Fibroblast of villous mesenchyme (primary cell): ENCODE measurements at places on chromosomes 12 and 14. TPM values are rescaled to one million over a fixed set of nuclear protein-coding genes. Genes with fewer than 3 reads are reported as not detected.

Gene RACGAP1
- 36.1 and 69.1 TPM in 2 replicates for total RNA-seq

Gene ANKRD9
- 16.4 and 26.4 TPM in 2 replicates for total RNA-seq

Gene ALX1
- 0.64 and 1.3 TPM in 2 replicates for total RNA-seq

Gene SLC8A3
- total RNA-seq: under 0.01 TPM in 1 of 2 replicates, not detected in the other

Gene KRT79
- total RNA-seq: not detected in 2 replicates

Gene CELA1
- total RNA-seq: not detected in 2 replicates

Gene FSCB
- under 0.01 TPM in 1 of 2 replicates, not detected in the other for total RNA-seq

Gene SSTR1
- 18.7 and 57.9 TPM in 2 replicates for total RNA-seq

Gene ITGB7
- under 0.01 TPM in 1 of 2 replicates, not detected in the other for total RNA-seq

Gene BTBD6
- total RNA-seq: 42.7 and 52.8 TPM in 2 replicates

Gene SERPINA3
- 0.32 TPM in 1 of 2 replicates, not detected in the other for total RNA-seq

Gene UBE2N
- 91.8 and 104 TPM in 2 replicates for total RNA-seq

Gene AQP5
- total RNA-seq: not detected in 2 replicates

Gene EFS
- 7.7 and 7.8 TPM in 2 replicates for total RNA-seq

DNA sequence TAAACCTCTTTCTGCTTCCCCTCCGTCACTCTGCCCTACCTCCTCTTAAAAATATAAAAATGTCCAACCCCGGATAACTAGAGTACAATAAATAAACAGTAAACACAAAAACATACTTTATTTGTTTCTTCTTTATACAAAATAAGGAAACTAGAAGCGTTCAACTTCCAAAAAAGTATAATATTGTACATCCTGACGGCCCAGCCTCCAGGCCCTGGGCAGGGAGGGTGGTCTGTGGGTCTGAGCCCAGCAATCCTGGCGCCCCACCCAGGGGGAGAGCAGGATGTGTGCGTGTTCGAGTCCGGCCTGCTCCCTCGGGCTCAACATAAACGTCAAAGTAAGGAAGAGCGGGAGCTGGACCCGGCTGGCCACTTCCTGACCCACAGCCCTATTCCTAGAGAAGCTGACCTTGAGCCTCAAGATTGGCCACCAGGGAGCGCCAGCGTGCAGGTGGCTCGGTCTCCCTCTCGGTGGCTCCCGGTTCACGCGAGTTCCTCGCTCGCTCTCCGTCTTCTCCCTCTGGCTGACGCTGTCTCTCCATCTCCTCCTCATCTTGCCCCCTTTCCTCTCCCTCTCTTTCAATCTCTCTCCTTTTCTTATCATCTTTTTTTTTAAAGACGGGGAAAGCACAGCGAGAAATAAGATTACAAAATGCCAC is 9.4 kb downstream of the LHX5 start:
- peak; percentile 70 for DNase-seq

DNA sequence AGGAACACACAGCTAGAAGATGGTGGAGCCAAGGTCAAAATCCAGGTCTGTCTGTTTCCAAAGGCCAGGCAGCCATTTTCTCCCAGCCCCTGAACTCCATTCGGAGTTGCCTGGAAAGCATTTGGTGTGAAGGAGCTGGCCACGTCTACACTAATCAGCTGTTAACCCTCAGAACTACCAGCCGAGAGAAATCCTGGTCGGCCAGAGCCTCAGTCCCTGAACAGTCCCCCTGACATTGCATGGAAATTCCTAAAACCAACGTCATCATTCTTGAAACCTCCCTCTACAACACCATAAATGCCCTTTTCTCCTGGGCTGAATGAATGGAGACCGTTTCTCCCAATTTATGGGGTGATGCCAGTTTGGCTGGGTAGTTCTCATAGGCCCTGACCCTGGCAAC is 245.6 kb downstream of the SLC41A2 start:
- DNase-seq: no peak

- no peak for DNase-seq
Observed at GRCh38 chr12:16003460-16003859, 92.3 kb downstream of the DERA start.

DNA sequence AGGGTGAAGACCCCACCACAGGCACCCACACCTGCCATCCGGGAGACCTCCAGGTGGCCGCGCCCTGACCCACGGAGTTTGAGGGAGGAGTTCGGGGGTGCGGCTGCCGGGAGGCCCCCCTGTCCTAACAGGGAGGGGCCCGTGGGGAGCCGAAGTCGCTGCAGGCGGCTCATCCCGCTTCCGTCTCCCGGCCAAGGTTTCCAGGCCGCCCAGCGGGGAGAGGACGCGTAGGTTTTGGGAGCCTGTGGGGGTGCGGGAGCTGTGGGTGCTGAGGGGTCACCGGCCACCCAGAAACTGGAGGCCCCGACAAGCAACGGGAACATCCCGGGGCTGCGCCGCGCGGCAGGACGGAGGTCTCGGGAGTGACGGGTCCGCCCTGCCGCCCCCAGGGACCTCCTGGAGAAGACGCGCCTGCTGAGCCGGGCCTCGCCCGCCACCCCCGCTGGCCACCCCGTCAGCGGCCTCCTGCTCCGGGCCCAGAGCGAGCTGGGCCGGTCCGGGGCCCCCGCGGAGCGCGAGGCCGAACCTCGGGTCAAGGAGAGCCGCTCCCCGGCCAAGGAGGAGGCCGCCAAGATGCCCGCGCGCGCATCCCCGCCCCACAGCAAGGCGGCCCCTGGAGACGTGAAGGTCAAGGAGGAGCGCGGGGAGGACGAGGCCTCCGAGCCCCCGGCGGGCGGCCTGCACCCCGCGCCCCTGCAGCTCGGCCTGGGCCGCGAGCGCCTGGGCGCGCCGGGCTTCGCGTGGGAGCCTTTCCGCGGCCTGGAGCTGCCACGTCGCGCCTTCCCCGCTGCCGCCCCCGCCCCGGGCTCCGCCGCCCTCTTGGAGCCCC is 27.6 kb downstream of the LRCOL1 start:
- no peak for DNase-seq

- peak; percentile 51 for DNase-seq
Observed at GRCh38 chr14:89504602-89505313, 87.7 kb upstream of the FOXN3 start.

DNA sequence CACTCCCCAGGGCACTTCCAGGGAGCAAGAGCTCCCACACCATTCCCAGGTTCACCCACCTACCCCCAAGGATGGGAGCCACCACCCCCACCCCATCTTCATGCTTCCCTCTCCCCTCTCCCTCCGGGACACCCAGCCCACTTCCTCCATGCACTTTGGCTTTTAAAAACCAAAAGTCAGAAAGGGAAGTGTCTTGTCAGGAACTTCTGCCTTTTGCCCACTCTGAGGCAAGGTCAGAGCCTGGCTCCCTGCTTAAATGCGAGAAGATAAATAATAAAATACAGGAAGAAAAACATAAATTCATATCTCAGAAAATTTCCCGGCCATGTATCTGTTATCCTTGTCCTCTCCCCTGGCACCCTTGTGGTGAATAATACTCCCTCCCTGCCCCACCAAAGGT is 81.6 kb downstream of the PTGER2 start:
- DNase-seq: no peak

- DNase-seq: peak; percentile 6
Observed at GRCh38 chr12:105018012-105018411, 31.9 kb downstream of the NOPCHAP1 start.

DNA sequence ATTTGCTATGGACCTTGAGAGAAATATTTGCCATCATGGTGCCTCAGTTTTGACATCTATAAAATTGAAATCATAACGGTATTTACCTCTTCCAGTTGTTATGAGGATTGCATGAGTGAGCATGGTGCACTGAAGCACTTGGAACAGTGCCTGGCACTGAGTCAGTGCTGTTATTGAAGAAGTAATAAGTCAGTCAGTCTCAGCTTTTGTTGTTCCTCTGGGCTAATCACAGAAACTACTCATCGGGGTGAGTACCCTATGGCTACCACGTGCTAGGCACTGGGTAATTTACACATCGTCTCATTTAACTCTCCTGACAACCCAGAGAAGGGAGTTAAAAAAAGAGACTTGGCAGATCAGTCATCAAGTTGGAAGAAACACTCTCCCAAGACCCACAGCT is 159.5 kb upstream of the NRXN3 start:
- DNase-seq: no peak

DNA sequence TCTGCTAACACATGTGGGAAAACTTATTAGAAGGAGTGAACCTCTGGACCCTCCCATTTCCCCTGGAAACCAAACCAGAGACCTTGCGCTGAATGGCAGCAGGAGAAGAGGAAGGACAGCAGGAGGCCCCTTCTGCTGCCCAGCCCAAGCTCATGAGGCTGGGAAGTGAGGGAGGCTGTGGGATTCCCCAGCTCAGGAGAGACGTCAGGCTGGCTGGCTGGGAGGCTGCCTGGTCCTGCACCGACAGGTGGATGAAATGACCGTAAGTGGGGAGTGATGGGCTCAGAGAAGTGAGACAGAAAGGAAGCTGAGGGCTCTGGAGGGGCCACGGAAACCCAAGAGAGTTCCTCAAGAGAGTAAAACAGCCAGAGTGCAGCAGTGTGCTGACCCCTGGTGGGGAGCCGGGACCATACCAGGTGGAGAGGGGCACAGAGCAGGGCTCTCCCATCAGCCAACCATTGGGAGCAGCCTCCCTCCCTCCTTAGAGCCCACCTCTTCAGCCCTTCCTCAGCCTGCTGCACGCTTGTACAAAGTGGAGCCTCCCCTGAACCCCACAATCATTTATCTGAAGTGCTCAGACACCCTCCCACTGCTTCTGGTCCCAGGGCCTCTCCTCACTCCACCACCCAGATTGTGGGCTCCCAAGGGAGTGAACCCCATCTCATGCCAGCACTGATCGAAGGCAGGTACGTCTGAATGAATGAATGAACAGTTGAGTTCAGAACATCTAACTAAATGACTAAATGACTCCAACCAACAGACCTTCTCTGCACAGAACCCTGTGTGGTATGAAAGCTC is 14.0 kb downstream of the TAMALIN start:
- peak; percentile 58 for DNase-seq

DNA sequence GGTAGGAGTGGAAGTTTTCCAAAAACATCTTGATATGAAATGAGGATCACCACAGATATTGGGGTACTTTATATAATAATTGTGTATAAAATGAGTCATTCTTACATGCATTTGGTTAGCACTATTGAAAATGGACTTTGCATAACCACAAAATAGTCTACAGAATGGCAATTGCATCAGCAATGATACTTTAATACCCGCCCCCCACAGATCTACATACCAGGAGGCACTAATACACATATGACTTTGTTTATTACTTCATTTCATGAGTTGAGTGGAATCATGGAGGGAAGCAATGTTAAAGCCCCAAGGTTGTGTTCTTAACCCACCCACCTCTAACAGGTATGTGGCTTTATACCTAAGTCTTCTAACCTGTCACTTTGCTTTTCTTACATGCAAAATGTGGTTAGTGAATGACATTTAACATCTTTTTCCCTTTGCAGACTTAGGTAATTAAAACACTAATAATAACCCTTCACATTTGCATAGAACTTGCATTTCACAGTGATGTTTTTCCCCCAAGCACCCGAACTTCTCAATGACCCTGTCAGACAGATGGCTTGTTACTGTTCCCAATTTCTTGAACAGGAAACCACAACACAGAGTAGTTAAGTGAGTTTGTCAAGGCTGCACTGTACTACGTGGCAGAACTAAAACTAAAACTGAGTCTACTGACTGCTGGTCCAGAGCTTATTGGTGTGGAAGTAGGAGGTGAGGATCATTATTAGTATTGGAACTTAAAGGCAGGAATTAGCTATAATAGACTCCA is 101.9 kb downstream of the NPAS3 start:
- DNase-seq: no peak

DNA sequence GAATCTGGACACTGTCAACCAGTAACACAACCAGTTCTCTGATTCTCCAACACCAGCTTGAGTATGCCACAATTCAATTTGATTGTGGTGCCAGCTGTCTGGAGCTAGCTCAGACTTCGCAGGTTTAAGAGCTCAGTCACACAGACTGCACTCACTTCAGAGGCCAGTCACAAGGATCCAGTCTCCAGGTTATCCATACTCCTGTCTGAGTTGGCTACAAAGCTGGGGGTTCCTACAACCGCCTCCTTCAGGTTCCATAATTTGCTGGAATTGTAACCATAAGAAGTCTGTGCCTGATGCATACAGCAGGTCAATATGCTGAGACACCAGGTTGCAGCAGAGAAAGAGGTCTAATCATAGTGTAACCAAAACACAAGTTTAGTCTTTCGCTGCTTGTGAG is 70.5 kb upstream of the CPSF6 start:
- DNase-seq: no peak

- peak; percentile 10 for DNase-seq
Observed at GRCh38 chr12:56768424-56768823, 5.3 kb downstream of the HSD17B6 start.
